ENCODE measurements at places on chromosomes 6 and 20.

GRCh38 chr20:55744896-55745295 is 260.4 kb downstream of the CBLN4 start:
- DNase-seq: no peak

DNA sequence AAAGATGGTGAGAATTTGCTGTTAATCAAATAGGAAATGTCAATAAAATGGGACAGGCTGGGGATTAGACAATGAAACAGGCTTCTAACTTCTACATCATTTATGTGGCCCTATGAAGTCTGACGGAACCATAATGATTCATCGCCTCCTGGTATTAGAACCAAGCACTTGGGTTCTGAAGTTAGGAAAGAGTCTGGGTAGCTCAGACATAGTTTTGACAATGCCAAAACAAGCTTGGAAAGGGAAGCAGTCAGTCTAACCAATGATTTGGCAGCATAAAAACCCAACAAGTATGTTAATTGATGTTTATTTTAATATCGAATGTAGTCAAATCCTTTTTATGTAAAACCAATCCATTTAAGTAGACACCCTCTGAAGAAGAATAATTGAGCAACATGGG is 160.8 kb upstream of the RSPO3 start:
- no peak for DNase-seq

DNA sequence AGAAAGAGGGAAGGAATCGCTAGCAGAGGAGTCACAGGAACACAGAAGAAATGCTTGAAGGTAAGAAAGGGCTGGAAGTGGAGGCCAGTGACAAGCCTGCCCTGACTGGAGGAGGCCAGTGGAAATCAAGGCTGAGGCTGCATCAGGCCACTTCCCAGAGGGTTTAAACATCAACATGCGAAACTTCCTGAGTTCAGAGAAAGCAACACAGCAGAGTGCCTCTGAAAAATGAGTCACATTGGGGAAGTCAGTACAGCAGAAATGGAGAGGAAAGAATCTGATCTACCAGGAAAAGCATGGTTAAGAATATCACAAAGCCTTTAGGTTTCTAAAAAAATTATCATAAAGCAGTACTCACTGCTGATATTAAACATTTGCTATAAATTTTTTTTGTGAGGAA is 23.3 kb downstream of the NAPB start:
- DNase-seq: no peak

- DNase-seq: no peak
These were observed 33.8 kb upstream of the LCA5 start for GRCh38 chr6:79571030-79571367.

GRCh38 chr6:40409716-40410397 is 177.3 kb downstream of the LRFN2 start:
- DNase-seq: no peak

GRCh38 chr20:25081065-25081729 is 744 bp downstream of the VSX1 start:
- DNase-seq: no peak

- DNase-seq: no peak
These were observed 138.0 kb downstream of the GJA1 start for GRCh38 chr6:121573481-121573880.

DNA sequence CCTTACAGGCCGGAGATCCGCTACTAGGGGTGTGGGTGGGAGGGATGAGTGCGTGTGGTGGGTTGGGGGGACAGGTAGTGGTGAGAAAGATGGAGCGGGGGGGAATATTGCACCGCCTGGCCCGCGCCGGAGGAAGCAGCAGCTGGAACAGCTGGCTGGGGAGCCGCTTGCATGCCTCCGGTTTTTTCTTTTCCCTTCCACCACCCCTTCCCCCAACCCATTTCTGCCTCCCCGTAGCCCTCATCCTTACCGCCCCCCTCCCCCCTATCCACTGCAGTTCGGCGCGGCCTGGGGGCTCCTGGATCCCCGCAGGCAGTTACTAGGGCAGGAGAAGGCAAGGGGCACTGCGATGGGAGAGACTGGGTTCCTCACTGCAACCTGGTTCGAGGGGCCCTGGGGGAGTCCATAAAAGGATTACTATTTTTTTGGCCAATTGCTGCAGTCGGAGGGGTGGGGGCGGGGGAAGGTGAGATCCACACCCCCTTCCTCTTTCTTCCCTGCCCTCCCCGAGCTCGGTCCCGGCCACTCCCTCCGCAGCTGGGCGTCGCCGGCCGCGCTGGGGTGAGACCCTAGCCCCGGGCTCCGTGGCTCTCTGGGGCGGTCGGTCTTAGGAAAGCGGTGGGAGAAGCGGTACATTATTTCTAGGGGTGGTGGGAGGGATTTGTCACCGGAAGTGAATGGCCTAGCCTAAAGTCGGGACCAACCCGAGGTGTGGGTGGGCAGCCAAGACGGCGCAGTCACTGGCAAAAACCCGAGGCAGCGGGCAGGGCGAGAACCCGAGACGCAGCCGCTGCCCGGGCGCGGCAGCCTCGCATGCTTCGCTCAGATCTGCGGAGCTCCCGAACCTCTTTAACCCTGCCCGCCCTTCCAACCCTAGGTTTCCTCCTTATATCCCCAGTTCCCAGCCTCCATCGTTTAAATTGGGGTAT is 824 bp upstream of the TBCC start:
- DNase-seq: peak; percentile 49

- DNase-seq: no peak
These were observed 62.9 kb downstream of the ZMYND8 start for GRCh38 chr20:47293631-47294030.

- no peak for DNase-seq
These were observed 72.3 kb downstream of the JARID2 start for GRCh38 chr6:15317934-15318902.

GRCh38 chr6:109091314-109092024 is 3.2 kb downstream of the SESN1 start:
- DNase-seq: no peak

- no peak for DNase-seq
These were observed 1.1 kb upstream of the MAP3K5 start for GRCh38 chr6:136793363-136793762.

GRCh38 chr6:16762550-16763477 is 1.6 kb upstream of the ATXN1 start:
- peak; percentile 83 for DNase-seq

- DNase-seq: no peak
These were observed at the start of gene GPSM3 for GRCh38 chr6:32192608-32193039. Gene GPSM3 (minus strand): TSS chr6:32192643. CDS start chr6:32192513, 130 bp downstream.

DNA sequence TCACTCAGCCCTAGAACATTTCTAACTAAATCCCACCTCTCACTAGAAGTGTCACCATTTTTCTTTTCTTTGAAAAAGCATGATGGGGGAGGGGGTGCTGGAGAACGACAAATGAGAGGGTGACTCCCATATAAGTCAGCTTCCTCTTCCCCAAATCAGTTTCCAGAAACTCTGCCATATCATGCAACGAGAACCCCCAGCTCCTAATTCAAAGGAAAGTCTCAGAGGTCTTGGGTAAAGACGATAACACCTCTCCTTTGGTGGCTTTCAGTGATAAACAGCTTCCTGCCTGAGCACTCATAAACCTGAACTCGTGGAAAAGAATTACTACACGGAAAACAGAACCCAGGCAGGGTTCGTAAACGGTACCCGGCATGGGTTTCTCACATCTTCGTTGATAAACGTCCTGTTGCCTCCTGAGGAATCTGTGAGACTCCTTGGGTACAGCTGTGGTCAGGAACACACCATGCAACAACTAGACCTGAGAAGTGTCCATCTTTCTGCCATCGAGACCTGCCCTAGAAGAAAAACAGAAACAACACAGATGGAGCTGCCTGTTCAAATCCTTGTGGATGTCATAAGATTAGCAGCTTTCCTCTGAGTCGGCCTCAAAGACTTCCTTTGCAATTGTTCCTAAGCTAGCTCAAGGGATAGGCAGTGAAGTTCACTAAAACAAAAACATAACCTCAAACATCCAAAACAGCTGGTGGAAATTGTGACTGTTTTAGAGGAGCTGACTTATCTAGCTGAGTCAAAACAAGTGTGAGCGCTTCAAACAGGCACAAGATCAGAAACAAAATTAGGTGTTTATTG is 185.8 kb upstream of the PRDM1 start:
- peak; percentile 66 for DNase-seq

DNA sequence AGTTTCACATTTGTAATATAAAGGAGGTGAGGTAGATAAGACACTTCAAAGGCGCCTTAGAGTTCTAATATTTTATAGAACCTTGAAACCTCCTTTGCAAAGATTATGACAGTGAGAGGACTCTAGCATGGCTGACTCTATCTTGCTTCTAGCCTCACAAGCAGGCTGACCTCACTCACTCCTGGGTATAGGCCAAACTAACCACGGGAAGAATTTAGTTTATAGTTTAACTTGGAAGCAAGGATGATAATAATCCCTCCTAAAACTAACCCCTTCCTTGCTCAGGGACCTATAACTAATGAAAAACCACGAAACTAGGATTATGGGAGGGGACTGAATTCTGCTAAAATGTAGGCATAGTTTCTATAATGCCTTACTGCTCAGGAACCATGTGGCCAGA is 84.3 kb downstream of the FILIP1 start:
- DNase-seq: no peak

- no peak for DNase-seq
These were observed 1.4 kb downstream of the LTA start for GRCh38 chr6:31573239-31574105.

DNA sequence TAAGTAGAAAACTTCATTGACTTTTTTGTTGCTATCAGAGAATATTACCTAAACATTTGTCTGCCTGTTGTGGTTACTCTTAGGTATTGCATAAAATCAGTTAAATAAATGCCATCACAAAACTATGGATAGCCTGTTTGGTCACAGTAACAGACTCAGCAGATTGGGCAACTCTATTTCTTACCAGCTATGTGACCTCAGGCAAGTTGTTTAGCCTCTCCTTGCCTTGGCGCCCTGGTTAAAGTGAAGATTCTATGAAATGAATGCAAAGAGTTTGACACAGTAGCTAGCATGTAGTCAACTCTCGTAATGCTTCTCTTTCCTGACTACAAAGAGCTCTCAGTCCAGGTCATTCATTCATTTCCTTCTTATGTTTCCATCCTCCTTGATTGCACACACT is 82.5 kb upstream of the ID4 start:
- DNase-seq: no peak

GRCh38 chr6:73888050-73888449 is 192.0 kb downstream of the CD109 start:
- DNase-seq: no peak

GRCh38 chr6:128569732-128570679 is 49.6 kb upstream of the PTPRK start:
- DNase-seq: peak; percentile 55

DNA sequence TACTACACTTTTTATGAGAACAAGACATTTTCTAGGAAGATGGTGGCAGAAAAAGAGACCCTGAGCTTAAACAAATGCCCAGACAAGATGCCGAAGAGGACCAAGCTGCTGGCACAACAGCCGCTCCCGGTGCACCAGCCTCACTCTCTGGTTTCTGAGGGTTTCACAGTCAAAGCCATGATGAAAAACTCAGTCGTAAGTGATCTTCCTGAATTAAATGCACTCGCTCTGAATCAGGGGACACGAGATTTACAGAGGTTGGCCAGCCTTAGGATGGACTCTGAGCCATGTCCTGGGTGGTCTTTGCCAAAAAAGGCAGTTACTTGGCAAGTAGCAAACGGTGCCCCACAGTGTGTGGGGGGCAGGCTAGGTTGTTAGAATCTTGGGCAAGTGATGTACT is 423 bp downstream of the PACRG start:
- DNase-seq: no peak

DNA sequence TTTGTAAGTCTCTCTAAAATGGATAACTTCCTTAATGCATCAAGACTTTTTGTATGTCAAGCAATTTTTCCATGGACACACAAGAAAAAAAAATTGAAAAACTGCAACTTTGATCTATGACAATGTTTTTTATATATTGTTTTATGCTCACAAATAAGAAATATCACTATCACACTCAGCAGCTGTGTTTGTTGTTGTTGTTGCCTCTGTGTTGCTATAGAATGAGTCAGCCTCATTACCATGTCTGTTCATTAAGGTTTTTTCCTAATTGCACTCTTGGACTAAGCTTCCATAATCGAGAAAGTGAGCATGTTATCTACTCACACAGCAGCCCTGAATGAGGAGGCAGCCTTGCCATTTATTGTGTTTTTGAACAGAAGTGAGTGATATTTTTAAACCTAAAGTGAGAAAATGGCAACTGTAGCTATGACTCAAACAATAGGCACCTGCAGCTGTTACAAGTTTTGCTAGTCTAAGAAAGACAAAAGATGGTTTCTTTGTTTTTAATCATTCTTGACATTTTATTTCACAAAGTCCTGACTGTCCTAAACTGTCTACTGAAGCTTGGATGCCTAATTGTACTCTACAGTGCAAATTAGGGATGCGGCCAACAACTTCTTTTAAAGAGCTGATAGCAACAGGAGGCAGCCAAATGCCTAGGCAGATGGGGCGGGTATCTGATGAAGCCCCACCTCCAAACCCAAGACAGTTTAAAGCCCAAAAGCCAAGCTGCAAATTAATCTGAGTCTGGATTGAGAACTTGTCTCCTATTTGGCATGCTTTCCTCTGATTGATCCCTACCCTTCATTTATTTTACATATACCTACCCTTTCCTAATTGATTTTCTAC is 77.9 kb upstream of the DOK5 start:
- DNase-seq: no peak

DNA sequence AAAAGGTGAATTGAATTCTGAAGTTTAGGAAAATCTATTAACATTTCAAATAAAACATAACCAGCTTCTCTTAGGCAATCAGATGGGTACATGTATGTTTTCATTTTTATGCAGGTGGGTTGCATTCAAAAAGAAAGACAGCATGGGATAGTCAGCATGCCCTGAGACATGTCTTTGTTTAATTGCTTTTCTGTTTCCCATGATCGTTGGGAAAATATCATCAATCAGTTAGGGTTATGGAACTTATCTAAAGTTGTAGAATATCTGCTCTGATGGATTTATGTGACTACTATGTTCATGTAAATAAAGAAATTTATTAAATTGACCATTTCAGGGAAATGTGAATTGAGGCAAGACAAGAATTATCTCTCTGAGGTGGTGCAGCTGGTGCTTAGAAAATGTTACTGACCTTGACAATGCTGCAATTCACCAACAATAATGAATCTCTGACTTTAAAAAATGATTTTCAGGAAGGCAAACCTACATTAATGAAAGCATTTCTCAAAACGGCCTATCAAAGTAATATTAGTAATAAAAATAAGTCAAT is 112.7 kb downstream of the RFPL4B start:
- no peak for DNase-seq

- no peak for DNase-seq
These were observed 493.9 kb upstream of the ADGRB3 start for GRCh38 chr6:68141190-68141589.

GRCh38 chr6:11366183-11366933 is 133.9 kb upstream of the NEDD9 start:
- no peak for DNase-seq
